RCC 7860 (cell line): ENCODE measurements at places on chromosomes 11 and 22.
A peak's percentile ranks its signal among the peaks of the same experiment; 100 is the strongest.

GRCh38 chr11:102840018-102840417 is 3.4 kb downstream of the MMP3 start:
- DNase-seq: no peak

GRCh38 chr22:50192436-50193204 is 6.9 kb downstream of the TRABD start:
- no peak for DNase-seq

GRCh38 chr22:27911330-27911729 is 7.7 kb downstream of the PITPNB start:
- no peak for DNase-seq

- DNase-seq: no peak
Measured at GRCh38 chr11:722346-722811, 16.3 kb downstream of the EPS8L2 start.

- DNase-seq: no peak
Measured at GRCh38 chr11:34439610-34440198, 970 bp downstream of the CAT start.

DNA sequence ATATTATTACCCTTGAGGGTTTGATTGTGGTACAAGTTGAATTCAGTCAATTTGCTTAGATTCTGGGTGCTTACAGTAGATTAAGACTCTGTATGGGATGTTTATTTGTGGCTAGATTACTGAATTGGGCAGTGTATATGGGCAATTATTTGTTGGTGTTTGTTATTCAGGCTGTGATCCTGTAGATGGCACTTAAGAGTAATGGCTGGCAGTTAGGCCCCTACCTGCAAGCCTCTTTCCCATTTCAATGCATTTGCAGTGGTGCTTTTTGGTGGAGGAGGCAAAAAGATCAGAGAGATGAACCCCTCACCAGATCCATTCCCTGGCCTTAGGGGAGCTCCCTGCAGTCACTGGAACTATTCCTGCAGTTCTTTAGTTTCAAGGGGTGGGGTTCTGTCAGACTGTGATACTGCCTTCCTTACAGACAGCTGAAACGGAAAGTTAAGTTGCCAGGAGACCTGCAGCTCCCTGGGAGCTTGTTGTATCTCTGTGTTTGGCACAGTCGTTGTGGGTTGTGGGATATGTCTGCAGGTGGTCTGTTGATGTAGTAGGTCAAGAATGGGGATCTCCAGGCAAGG is 199.5 kb downstream of the AASDHPPT start:
- peak; percentile 9 for DNase-seq
